ENCODE measurements at places on chromosomes 7 and 10. TPM values are rescaled to one million over a fixed set of nuclear protein-coding genes. Genes with fewer than 3 reads are reported as not detected.

DNA sequence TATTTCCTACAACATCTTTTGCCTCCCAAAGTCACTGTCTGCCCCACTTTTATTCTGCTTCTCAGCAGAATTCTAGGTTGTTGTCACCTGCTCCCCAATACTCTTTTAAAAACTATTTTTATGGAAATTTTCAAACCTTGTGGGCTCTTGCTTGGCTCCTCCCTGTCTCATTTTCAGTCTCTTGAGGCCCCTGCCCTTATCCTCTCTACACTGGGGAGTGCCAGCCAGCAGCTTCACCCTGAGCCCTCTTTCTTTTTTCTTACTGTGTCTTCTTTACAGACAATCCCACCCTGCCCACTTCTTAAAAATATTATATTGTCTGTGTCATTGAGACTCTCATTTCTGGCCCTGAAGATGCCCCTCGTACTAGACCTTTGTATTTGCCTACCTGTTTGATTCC lies 61.7 kb upstream of the TMEM248 start:
- H3K4me3 ChIP-seq = no peak overlapping the region
- H3K27me3 ChIP-seq = no peaks in the 10 kb centered on the region
- H3K4me1 ChIP-seq = no peaks in the 10 kb centered on the region
- H3K36me3 ChIP-seq = no peaks in the 10 kb centered on the region
- no peak for DNase-seq
- H3K27ac ChIP-seq = no peak overlapping the region

The GPR141 gene
- total RNA-seq = 2.5 TPM

The JAZF1 gene
- total RNA-seq = 46.4 TPM

The THSD7A gene
- 6.8 TPM for total RNA-seq

The VSTM4 gene
- 35.8 TPM for total RNA-seq

The RASSF4 gene
- total RNA-seq = 53.1 TPM

DNA sequence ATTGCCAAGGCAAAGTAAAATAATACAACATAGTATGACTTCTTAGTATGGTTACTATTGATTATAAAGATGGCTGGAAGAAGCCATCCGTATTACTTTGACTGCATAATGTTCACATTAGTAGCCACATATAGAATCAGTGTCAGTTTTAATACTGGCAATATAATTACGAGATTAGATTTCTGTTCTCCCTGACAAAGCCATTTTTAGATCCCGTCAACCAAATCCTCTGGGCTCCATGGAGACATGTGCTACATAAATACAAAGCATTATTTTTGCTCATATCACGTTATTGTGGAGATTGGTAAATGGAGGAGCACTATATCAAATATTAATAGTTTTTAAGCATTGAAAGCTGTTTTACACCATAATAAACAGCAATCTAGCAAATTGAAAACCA lies 124.0 kb downstream of the MAGI2 start:
- no peak overlapping the region for H3K4me3 ChIP-seq
- DNase-seq = no peak
- no peaks in the 10 kb centered on the region for H3K27me3 ChIP-seq
- no peaks in the 10 kb centered on the region for H3K36me3 ChIP-seq
- no peaks in the 10 kb centered on the region for H3K4me1 ChIP-seq

DNA sequence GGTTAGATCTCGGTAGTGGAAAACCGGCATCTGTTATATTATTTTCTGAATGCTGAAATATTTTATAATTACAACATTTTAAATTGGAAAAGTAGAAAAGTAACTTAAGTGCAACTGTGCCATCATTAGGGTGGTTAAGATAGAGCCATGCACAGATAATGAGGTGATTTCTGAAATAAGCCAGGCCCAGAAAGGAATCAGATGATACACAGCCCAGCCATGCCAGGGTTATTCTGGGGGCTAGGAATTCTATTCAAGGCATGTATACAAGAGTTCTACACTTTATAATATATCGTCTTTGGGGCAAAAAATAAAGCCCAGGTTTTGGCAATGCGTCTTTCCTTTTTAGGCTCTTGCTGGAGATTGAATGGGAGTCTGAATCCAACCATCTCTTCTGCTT lies 128.7 kb downstream of the ITGB8 start:
- DNase-seq = no peak
- no peaks in the 10 kb centered on the region for H3K4me1 ChIP-seq
- H3K27ac ChIP-seq = no peak overlapping the region
- H3K36me3 ChIP-seq = no peaks in the 10 kb centered on the region

The COL28A1 gene
- total RNA-seq = 9.2 TPM

GRCh38 chr10:131676800-131677421 lies 223.9 kb upstream of the PPP2R2D start:
- DNase-seq = no peak
- no peak overlapping the region for H3K4me3 ChIP-seq
- no peaks in the 10 kb centered on the region for H3K4me1 ChIP-seq
- H3K27ac ChIP-seq = no peak overlapping the region
- no peaks in the 10 kb centered on the region for H3K27me3 ChIP-seq
- H3K36me3 ChIP-seq = no peaks in the 10 kb centered on the region

- peak; percentile 16 for DNase-seq
- H3K4me3 ChIP-seq = no peak overlapping the region
- no peaks in the 10 kb centered on the region for H3K36me3 ChIP-seq
Observed at GRCh38 chr7:93622036-93623033, 47.8 kb upstream of the CALCR start.

- H3K4me1 ChIP-seq = peaks cover 24% of the 10 kb centered on the region
- no peaks in the 10 kb centered on the region for H3K36me3 ChIP-seq
- DNase-seq = no peak
- H3K4me3 ChIP-seq = no peak overlapping the region
Observed at GRCh38 chr10:11754620-11755019, 12.4 kb downstream of the ECHDC3 start.

DNA sequence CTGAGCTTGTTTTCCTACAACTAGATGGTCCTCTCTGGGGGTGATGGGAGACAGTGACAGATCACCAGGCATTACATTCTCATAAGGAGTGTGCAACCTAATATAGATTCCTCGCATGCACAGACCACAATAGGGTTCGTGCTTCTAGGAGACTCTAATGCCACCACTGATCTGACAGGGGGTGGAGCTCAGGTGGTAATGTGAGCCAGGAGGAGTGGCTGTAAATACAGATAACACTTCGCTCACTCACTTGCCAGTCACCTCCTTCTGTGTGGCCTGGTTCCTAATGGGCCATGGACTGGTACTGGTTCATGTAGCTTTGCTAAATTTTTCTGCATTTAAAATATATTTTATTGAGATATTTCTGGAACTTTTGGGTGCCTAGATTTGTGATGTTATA lies 202.3 kb upstream of the ZNF32 start:
- H3K4me3 ChIP-seq = no peak overlapping the region
- no peak for DNase-seq
- no peak overlapping the region for H3K27ac ChIP-seq
- no peaks in the 10 kb centered on the region for H3K4me1 ChIP-seq

GRCh38 chr7:114081606-114082425 lies 163.0 kb upstream of the PPP1R3A start:
- H3K4me1 ChIP-seq = peaks cover 11% of the 10 kb centered on the region
- no peak overlapping the region for H3K4me3 ChIP-seq
- no peaks in the 10 kb centered on the region for H3K36me3 ChIP-seq
- no peak overlapping the region for H3K27ac ChIP-seq

GRCh38 chr7:157140511-157140905 lies 1.8 kb downstream of the UBE3C start:
- no peak for DNase-seq
- peaks cover 18% of the 10 kb centered on the region for H3K4me1 ChIP-seq
- H3K27ac ChIP-seq = no peak overlapping the region

The ATG9B gene
- 29.7 TPM for total RNA-seq

- no peak overlapping the region for H3K27ac ChIP-seq
- no peaks in the 10 kb centered on the region for H3K36me3 ChIP-seq
- no peak for DNase-seq
- peaks cover 7% of the 10 kb centered on the region for H3K4me1 ChIP-seq
- H3K4me3 ChIP-seq = no peak overlapping the region
Observed at GRCh38 chr7:37435156-37435855, 13.4 kb downstream of the ELMO1 start.

- peaks cover 7% of the 10 kb centered on the region for H3K4me1 ChIP-seq
- H3K27me3 ChIP-seq = no peaks in the 10 kb centered on the region
- no peaks in the 10 kb centered on the region for H3K36me3 ChIP-seq
- no peak overlapping the region for H3K4me3 ChIP-seq
- H3K27ac ChIP-seq = no peak overlapping the region
Observed at GRCh38 chr7:157430721-157431120, 93.9 kb downstream of the DNAJB6 start.

GRCh38 chr10:104483582-104483981 lies 129.9 kb downstream of the CFAP58 start:
- DNase-seq = no peak
- H3K27me3 ChIP-seq = no peaks in the 10 kb centered on the region
- no peaks in the 10 kb centered on the region for H3K36me3 ChIP-seq
- no peak overlapping the region for H3K27ac ChIP-seq
- no peaks in the 10 kb centered on the region for H3K4me1 ChIP-seq

GRCh38 chr7:156111-157007 lies 36.0 kb upstream of the FAM20C start:
- H3K36me3 ChIP-seq = no peaks in the 10 kb centered on the region
- H3K27me3 ChIP-seq = no peaks in the 10 kb centered on the region
- no peak overlapping the region for H3K4me3 ChIP-seq
- no peak for DNase-seq

- H3K27ac ChIP-seq = no peak overlapping the region
- no peaks in the 10 kb centered on the region for H3K27me3 ChIP-seq
- H3K4me3 ChIP-seq = no peak overlapping the region
- no peaks in the 10 kb centered on the region for H3K36me3 ChIP-seq
- peaks cover 10% of the 10 kb centered on the region for H3K4me1 ChIP-seq
Observed at GRCh38 chr10:30002426-30003266, 56.7 kb downstream of the JCAD start.

DNA sequence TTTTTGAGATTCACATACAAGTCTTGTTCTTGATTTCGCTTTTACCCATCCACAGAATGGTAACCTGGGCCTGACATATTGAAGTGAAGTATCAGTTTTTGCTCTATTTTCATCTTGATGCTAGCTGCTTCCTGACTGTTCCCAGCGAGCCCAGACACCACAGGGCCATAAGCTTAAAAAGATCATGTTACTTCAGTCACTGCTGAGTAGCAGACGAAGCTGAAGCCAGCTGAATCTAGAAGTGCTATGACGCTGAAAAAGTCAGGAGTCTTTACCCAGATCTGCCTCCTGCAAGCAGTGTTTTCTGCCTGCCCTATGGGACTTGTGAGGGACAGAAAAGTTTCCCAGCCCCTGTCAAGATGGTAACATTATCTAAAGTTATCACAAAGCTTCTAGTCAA lies 2.7 kb upstream of the PRXL2A start:
- H3K27ac ChIP-seq = peak overlapping the region; percentile 4
- H3K4me1 ChIP-seq = peaks cover 14% of the 10 kb centered on the region
- no peaks in the 10 kb centered on the region for H3K36me3 ChIP-seq
- H3K27me3 ChIP-seq = no peaks in the 10 kb centered on the region

DNA sequence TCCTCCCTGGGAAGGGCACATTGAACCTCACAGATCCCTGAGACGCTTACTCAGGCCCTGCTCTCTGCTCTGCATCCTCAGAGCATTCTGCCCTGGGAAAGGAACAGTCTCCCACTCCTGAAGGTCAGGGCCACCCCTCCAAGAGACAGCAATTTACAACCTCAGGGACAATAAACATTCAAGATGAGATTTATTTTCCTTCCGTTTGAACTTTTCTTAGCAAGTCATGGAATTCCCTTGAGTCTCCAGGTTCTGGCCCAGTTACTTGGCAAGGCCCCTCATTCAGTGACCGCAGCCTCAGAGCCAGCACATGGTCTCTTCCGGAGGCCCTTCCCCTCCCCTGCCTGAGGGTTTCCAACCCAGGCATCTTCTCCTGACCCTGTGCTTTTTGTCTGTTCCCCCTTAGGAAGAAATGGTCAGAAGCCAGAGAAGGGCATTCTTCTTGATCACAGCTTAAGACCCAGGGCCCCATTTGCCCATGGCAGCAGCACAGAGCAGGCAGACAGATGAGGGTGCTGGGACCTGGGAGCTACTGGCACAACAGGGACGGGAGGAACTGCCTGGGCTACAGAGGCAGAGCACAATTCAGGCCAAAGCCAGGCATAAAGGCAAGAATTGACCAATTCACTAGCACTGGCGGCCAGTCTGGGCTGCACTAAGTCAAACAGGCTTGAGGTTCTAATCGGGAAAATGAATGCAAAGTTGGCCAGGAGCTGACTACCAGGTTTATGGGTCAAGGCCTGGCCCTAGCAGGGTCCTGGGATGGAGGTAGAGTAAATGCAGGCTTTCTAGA lies 56.7 kb downstream of the VSTM4 start:
- H3K36me3 ChIP-seq = no peaks in the 10 kb centered on the region
- H3K4me1 ChIP-seq = peaks cover 41% of the 10 kb centered on the region
- H3K27ac ChIP-seq = no peak overlapping the region
- no peak for DNase-seq
- no peaks in the 10 kb centered on the region for H3K27me3 ChIP-seq

GRCh38 chr7:127625331-127625730 lies 7.4 kb upstream of the PAX4 start:
- H3K4me1 ChIP-seq = no peaks in the 10 kb centered on the region
- H3K27me3 ChIP-seq = no peaks in the 10 kb centered on the region
- DNase-seq = no peak

DNA sequence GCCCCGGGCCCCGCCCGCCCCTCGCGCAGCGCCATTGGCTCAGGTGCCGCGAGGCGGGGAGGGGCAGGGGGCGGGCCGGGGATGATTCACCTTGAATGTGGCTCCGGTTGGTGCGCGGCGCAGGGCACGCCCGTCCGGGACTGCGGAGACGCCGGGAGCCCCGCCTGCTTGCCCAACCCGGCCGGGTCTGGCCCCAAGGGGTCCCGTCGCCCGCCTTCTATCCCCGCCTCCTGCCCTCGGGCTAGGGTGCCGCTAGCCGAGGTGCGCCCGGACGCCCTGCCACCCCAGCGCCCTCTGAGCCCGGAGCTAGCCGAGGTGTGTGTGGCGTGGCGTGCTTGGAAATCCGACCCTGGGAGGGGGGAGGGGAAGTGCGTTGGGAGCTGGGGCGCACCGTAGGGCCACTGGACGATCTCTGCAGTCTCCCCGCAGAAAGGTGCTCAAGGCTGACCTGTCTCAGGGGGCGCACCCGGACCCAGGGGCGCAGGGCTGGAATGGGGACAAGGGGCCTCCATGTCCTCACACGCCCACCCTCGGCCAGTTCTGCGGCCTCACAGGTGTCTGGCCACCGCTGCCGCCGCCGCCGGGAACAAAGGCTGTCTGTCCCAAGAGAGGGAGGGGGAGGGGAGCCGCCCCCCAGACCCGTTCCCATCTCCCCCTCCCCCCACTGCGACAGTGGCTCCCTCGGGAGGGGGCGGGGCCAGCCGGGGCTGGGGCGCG lies 168.9 kb downstream of the NRF1 start:
- peaks cover 10% of the 10 kb centered on the region for H3K27me3 ChIP-seq
- H3K36me3 ChIP-seq = no peaks in the 10 kb centered on the region
- peak; percentile 51 for DNase-seq
- peak overlapping the region; percentile 19 for H3K4me3 ChIP-seq

- peaks cover 27% of the 10 kb centered on the region for H3K4me1 ChIP-seq
- no peaks in the 10 kb centered on the region for H3K27me3 ChIP-seq
- DNase-seq = no peak
- no peaks in the 10 kb centered on the region for H3K36me3 ChIP-seq
Observed at GRCh38 chr7:55575098-55575497, 2.8 kb upstream of the VOPP1 start.

DNA sequence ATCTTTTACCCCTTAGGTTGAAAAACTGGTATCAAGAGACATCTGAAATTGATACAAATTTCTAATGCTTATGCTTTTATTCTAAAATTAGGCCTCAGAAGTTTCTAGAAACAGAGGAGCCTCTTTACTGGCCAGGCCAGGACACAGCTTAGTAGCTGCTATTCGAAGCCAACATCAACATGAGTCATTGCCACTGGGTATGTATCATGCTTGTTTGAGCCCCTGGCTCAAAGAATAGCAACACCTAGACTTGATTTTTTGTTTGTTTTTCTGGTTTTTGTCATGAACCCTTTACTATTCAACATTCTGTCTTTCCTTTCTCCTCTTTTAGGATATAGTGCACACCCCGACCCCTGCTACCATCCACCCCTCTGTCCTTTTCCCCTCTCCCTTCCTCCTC lies 90.9 kb upstream of the STK17A start:
- no peak overlapping the region for H3K27ac ChIP-seq
- no peak for DNase-seq
- no peaks in the 10 kb centered on the region for H3K27me3 ChIP-seq
- H3K36me3 ChIP-seq = no peaks in the 10 kb centered on the region

Data from testis (tissue), 5 donors.